ENCODE measurements at places on chromosomes 5 and 9. TPM values are rescaled to one million over a fixed set of nuclear protein-coding genes. Genes with fewer than 3 reads are reported as not detected.

CXCL14 gene
- not detected for total RNA-seq

AHRR gene
- total RNA-seq, result 1.3 TPM

INSL4 gene
- total RNA-seq, result not detected

CD14 gene
- total RNA-seq, result 0.28 TPM

TTC16 gene
- not detected for total RNA-seq

DNA sequence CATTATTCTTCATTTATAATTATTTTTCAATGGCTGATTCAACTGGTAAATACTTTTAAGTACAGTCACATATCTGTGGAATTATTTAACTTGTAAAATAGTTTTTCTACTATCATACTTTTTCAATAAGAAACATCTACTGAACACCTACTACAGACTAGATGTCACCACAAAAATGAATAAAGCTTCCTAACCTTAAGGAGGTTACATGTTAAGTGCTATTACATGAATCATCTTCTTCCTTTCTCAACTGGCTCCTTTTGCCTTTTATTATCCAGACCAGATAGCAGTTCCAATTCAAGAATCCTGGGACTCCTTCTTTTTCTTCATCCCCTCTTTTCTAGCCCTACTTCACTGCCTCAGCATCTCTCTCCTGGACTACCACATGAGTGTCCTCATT lies 4.7 kb downstream of the PGGT1B start:
- no peak for DNase-seq

DNA sequence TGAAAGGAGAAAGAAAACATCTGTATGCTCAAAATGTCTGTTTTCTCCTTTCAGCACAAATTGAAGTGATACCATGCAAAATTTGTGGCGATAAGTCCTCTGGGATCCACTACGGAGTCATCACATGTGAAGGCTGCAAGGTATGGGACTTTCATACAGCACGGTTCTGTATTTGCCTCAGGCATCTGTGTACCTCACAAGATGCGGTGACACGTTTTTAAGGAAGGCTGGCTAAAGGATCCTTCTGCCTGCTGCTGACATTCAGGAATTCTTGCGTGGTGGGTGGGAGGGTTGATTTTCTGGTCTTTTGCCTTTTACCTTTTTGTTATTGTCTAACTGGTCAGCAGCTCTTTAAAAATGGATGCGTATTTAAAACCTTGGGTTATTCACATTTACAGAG lies 133.1 kb downstream of the RORB start:
- no peak for DNase-seq

DNA sequence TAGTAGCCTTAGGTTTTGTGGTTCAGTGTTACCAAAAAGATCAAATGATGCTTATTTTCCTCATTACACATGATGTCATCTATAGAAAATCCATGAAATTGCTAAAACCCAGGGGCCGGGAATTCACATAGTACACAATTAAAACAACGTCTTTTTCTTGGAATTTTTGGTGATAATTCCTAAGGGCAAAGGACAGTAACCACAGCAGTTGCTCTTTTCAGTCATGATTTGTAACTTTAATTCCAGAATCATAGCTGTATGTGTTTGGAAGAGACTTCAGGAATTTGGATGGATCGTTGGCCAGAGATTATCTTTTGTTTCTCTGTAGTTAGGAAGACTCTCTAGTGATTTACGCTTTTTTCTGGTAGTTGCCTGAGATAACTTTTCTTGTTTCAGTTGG lies 748.7 kb downstream of the TLE4 start:
- no peak for DNase-seq

DNA sequence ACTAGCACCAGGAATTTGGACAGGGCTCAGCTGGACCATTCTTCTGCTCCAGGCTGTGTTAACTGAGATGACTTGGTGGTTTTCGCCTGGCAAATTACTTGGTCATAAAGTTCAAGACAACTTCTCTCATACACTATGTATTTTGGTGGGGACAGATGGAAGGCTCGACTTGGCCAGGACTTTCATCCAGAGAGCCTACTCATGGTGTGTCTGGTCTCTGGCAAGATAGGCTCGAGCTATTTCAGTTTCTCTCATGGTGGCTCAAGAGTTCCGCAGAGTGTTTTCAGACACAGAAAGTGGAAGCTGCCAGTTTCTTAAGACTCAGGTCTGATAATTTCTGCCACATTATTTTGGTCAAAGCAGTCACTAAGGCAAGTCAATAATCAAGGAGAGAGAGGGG lies 135.6 kb downstream of the IRX2 start:
- no peak for DNase-seq

DNA sequence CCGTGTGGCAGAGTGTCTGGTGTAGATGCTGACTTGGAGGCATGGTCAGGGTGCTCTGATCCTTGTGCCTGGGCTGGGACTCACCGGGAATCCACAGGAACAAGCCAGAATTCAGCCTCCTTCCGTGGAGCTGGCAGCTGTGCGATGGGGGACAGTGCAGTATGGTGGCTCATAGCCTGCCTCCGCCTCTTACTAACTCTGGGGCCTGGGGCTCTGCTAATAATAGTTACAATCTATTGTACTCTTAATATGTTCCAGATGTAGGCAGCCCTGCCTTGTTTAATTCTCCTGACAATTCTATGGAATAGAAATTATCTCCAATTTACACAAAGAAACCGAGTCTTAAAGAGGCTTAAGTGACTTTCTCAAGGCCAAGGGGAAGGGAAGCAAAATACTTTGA lies 77.6 kb downstream of the PCDH1 start:
- DNase-seq, result no peak

GRCh38 chr5:150527808-150528207 lies 19.9 kb downstream of the NDST1 start:
- DNase-seq, result no peak

DNA sequence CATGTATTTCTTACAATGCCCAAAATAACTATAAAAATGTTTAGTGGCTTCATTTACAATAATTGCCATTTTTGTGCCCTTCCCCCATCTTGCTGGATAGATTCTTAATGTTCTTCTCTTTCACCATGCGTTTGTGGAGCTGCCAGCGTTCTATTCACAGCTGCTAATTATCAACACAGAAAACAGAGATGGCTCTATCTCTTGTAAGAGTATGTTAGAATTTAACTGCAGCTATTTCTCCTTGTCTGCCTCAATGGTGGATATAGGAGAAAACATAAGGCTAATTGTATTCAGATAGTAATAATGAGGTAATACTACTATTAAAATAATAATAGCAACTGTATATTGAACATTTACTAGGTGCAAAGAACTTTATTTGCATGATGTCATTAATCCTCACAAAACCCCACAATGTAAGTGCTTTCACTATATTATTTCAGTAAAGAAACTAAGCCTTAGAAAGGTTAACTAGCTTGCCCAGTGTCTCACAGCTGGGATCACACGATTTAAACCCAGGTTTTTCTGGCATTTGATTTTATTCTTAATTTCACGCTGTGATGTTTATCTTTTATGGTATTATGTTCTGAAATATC lies 50.1 kb downstream of the JAKMIP2 start:
- no peak for DNase-seq

DNA sequence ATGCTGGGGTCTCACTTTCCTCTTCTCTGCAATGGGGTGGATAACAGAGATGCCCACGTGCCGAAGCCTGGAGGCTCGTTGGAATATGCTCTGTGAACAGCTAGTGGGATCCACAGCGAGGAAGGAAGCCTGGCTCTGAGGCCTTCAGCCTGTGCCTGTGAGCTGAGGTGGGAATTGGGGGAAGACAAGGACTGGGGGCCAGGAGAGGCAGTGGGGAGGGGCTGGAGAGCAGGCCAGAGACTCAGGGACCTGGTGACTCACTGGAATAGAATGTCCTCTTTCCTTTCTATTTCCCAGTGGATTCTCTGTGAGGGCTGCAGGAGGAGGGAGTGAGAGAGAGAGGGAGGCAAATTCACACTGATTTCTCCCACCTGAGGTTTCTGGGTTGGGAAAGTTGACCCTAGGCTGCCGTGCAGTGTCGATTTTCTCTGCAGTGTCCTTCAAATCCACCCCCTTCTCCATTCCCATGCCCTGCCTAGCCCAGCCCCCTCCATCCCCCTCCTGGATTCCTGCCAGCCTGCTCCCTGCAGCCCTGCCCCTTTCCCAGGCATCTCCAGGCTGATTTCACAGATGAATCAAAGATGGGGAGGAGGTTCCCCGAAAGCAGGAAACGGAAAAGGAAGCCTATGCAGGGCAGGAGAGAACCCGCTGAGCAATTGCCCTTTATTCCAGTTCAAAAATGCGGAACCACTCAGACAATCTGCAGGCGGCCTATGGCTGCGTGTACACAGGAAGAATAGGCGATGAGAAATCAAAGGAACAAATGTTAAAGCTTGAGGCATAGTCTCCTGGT lies 1.4 kb upstream of the SPAAR start:
- no peak for DNase-seq

DNA sequence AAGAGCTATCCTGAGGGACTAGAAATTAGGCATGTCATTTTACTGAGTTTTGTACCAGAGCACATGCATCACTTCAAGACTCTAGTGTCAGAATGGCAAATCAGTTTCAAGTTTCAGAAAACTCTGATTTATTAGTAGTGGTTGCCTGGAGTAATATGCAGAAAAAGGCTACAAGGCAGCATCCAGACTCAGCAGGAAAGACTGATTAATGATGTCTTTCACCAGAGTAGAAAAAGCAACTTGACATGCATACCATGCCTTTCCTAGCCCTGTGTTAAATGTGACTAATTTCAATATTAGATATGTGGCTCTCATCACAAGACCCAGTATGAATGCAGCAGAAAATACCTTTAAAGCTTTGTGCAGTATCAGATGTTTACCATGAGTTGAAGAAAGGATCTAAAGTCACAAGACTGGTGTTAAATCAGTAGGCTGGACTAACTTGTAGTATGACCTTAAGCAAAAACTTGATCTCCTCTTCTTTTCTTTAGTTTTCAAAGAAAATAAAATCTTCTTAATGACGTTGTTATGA lies 1251.2 kb upstream of the C9orf72 start:
- DNase-seq, result no peak

DNA sequence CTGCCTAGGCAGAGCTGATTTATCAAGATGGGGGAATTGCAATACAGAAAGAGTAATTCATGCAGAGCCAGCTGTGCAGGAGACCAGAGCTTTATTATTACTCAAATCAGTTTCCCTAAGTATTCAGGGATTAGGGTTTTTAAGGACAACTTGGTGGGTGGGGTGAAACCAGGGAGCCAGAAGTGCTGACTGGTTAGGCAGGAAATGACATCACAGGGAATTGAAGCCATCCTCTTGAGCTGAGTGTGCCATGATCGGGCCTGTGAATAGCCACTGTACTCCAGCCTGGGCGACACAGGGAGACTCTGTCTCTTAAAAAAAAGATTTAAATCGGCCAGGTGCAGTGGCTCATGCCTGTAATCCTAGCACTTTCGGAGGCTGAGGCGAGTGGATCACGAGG lies 45.3 kb upstream of the CDK5RAP2 start:
- DNase-seq, result no peak

DNA sequence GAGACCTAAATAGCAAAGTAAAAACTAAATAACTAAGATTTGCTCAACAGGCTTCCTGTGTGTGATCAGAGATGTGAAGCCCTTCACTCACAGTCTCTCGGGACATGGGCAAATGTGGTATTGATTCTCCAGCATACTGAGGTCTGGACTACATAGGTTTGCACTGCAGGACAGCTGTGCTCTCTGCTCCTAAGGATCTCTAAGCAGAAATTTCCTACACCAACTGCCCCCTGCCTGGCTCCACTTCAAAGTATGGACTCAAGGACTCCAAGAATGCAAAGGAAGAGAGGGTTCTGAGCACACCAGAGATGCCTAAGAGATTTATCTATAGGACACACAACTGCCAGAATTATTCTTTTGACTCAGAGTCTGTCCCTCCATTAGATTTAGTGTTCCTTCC lies 487.2 kb downstream of the SEMA5A start:
- DNase-seq, result no peak

DNA sequence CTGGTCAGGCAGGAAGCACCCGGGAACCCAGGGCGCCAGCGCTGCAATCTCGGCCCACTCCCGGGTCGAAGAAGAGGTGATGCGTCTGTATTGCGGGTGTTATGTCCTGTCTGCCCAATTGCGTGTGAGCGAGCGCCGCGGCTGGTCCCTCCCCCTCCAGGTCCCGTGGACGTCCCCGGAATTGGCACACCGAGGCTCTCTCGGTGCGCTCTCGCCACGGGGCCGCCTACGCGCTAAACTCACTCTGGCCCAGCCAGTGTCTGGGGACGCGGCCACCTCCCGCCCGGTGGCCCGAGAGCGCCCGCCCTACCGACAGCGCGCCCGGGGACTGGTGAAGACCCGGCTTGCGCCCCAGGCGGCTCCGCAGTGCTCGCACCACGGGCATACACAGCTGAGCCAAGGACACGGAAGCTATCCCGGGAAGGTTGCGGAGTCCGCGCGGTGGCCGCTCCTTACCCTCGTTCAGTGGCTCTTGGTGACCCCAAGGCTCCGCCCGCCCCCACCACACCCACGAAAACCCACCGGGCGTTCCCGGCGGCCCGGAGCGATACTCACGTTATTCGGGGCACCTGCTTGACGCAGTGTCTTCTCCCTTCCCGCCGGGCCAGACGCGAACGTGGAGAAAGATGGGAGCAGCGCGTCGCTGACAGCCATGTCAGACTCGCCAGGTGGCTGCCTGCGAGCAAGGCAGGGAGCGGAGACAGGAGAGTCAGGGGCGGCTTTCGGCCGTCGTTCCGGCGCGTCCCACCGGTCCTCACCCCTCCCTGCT lies 1.0 kb downstream of the KLF4 start:
- DNase-seq, result peak; percentile 27

- no peak for DNase-seq
Measured at GRCh38 chr5:55110217-55110616, 7.8 kb downstream of the GZMA start.

DNA sequence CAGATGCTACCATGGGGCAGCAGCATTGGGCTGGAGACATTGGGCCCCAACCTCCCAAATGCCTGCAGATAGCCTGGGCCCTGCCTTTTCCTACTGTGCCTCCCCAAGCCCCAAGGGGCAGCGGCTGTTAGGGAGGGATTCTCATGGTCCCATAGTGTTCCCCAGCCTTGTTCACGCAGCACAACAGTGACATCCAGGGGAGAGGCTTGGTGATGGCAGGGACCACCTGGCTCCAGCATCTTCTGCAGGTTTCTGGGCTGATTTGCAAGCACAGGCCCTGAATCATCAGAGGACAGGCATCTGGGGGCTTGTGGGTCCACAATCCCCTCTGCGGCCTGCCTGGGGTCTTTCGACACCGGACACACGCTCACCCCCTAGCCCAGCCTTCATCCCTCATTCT lies 354.6 kb downstream of the SLIT3 start:
- DNase-seq, result peak; percentile 22

- no peak for DNase-seq
Measured at GRCh38 chr5:81717226-81717625, 33.7 kb downstream of the SSBP2 start.

DNA sequence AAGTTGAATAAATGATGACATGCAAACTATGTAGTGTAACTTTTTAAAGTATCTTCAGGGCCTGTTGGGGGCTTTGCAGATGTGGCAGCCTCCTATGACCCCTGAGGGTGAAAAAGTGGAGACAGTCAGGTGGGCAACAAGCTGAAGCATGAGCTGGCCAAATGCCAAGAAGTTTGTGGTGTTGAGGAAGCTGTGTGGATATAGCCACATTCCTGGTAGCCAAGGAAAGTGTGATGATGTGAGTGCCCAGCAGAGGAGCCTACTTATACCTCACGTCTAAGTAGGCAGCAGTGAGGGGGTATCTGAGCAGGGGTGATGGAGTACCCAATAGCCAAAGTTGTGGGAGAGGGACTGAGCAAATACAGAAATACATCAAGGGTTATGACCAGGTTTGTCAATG lies 621.2 kb upstream of the CDH6 start:
- no peak for DNase-seq

GRCh38 chr9:112278152-112278551 lies 55.3 kb downstream of the PTBP3 start:
- DNase-seq, result no peak

Measured in neural crest cell (in vitro differentiated cells).